ENCODE measurements at places on chromosomes 2 and 18. TPM values are rescaled to one million over a fixed set of nuclear protein-coding genes. Genes with fewer than 3 reads are reported as not detected.
A peak's percentile ranks its signal among the peaks of the same experiment; 100 is the strongest.

Gene COLEC12
- total RNA-seq: 46.1 TPM

- no peaks in the 10 kb centered on the region for H3K36me3 ChIP-seq
- no peaks in the 10 kb centered on the region for H3K27me3 ChIP-seq
- no peak for DNase-seq
- H3K27ac ChIP-seq: no peak overlapping the region
- no peak overlapping the region for H3K4me3 ChIP-seq
- no peaks in the 10 kb centered on the region for H3K4me1 ChIP-seq
These were observed 59.4 kb downstream of the AGAP1 start for GRCh38 chr2:235553291-235553690.

DNA sequence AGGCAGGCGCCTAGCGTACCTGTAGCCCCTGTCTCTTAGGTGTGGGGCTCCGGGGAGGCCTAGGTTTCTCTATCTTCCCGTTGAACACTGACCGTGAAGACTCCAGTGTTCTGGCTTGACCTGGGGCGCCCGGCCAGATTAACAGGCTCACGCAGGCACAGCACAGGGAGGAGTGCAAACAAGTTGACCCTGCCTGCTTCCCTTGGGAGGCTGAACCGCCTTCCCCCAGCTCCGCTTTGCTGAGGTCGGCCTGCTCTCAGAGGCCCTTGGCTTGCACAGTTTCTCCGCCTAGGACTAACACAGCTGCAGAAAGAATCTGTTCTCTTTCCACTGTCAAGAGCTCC, 567 bp downstream of the PCYOX1 start:
- peak overlapping the region; percentile 52 for H3K4me3 ChIP-seq
- no peaks in the 10 kb centered on the region for H3K27me3 ChIP-seq
- peak; percentile 76 for DNase-seq
- H3K4me1 ChIP-seq: no peaks in the 10 kb centered on the region
- H3K27ac ChIP-seq: no peak overlapping the region

GRCh38 chr2:74425523-74425922, 4.0 kb downstream of the WDR54 start:
- H3K36me3 ChIP-seq: no peaks in the 10 kb centered on the region
- no peak for DNase-seq
- H3K27me3 ChIP-seq: no peaks in the 10 kb centered on the region
- no peaks in the 10 kb centered on the region for H3K4me1 ChIP-seq

DNA sequence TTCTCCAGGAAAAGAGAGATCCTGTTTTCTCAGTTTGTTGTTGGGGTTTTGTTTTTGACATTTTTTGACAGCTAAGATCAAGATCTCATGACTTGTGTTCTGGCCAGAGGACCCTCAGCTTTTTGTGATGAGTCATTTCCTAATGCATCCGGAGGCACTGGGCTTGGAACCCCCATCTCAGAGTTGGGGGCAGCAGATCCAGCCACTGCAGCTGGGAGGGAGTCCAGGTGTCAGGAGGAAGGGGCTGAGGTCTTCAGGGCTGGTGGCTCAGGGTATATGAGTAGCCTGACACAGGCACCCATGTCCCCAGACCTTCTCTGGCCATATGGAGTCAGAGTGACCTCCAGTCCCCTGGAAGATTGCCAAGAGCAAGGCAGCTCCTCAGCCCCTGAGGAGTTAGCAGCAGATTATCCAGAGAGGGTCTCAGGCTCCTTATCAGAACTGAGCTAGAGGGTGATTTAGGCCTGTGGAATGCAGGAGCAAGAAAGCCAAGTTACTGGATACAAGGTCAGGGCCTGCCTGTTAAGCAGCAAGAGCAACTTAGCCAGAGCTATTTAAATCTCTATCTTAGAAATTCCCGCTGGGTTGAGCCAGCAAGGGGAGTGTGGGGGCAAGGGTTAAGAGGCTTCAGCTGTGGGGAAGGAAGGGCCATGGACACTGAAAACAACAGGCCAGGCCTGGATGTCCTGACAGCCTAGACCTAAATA, 62.4 kb downstream of the TANC1 start:
- DNase-seq: peak; percentile 58
- no peak overlapping the region for H3K4me3 ChIP-seq
- H3K27me3 ChIP-seq: no peaks in the 10 kb centered on the region
- H3K27ac ChIP-seq: peak overlapping the region; percentile 64
- H3K4me1 ChIP-seq: peaks cover 7% of the 10 kb centered on the region

All from aorta (tissue), 5 donors.